ENCODE measurements at places on chromosomes 4 and X. TPM values are rescaled to one million over a fixed set of nuclear protein-coding genes. Genes with fewer than 3 reads are reported as not detected.

GRCh38 chrX:81120258-81120935, 81.3 kb downstream of the HMGN5 start:
- no peak for DNase-seq

DNA sequence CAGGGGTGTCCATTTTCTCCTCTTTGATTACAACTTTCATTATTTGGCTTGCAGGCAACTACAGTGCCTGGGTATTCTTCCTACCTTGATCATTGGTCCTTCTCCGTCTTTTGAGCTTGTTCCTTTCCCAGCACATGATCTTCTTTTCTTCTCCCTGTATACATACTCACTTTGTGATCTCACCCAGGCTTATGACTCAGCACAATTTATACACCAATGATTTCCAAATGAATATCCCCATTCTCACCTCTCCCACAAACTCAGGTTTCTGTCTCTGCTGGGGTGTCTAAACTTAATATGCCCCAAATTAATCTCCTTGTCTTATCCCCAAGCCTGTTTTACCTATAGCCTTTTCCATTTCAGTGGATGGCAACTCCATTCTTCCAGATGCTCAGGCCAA, 19.5 kb upstream of the C4orf54 start:
- no peak for DNase-seq

DNA sequence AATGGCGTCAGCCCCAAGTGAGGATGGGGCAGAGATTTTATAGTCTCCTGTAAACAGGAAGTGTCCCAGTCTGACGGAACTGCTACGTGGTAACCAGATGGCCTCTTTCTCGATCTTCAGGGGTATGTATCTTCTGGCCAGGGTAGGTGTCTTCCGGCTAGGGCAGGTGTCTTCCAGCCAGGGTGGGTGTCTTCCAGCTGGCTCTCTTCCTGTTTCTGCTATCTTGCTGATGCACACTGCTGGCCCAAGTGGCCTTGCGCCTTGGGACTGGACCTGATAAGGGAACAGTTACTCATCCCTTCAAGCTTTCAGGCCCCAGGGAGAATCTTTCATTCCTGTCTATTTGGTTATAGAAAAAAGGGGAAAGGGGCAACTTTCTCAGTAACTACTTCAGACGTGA, 178.7 kb upstream of the MAGEE2 start:
- no peak for DNase-seq

DNA sequence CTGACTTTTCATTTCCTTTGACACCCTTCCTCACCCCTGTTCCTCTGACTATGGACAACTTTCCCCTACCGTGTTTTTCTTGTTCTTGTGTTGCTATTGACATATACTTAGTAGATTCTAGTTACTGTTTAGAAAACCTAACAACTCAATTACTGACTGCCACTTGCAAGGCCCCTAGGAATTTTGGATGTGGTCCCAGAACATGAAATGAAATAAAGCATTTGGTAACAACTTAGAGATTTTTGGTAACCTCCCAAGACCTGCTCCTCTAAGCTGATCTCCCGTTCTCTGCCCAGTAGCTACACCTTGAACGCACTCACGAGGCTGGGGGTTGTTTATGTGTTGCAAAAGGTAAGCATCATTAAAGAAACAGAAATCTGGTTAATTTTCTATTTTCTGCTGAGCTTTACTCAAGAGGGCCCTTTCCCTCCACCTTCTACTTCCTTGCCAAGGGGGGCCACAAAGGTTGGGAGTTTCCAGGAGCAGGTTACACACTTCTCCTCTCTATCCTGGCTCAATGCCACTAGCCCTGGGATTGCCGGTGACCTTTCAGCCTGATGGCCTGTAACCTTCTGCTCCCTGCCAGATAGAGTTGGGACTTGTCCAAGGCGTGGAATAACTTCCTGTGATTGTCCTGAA, 20.5 kb downstream of the GAB3 start:
- peak; percentile 23 for DNase-seq

- DNase-seq, result no peak
These were observed 111.3 kb downstream of the PCDH18 start for GRCh38 chr4:137420901-137421396.

DNA sequence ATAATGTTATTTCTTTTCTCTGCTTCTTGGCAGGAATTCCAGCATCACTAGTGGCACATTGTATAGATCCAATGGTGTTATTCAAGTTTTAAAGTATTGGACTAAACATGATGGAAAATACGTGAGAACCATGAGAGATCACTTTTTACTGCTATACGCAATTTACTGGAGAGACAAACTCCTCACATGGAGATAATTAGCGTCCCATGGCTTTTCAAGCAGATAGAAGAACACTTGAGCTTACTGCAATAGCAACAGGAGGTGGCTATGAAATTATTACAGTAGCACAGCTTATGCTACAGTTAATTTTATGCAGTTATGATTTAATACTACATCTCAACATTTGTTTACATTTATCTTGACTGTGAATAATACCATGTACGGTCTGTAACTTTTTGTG, 11.9 kb upstream of the TMEM185A start:
- no peak for DNase-seq

DNA sequence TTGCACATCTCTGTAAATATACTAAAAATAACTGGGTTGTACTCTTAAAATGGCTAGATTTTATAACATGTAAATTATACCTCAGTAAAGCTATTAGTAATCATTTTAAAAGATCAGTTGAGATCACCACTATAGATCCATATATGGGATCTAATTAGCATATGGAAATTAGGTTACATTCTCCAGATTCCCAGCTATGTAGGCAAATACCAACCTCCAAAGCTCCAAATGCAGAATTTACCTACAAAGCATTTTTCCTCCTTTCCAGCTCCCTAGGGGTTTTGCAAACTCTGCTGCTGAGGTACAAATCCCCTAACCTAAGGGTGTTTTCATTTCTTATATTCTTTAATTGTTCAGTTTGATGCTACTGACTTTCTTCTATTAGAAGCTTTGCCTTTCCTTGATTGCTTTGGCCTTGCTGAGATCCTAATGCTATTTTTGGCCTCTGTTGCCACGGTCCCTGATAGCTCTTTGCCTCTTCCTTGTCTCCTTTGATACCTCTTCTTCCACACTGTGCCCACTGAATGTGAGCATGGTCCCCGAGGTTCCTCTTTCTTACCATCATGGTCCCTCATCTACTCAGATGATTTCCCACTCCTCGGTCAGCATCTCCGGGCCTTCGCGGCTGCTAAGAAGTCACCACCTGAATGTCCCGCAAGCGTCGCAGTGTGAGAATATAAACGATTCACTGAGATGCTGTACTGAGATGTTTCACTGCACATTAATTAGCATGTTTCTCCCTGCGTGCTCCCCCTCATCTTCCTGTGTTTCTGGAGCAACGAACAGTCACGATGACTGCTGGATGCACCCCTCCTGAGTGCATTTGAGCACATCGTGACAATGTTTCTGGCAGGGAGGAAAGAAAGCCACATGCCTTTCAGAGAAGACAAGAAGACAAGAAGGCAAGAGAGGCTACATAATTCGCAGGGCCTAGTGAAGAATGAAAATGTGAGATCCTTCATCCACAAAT, 23.8 kb downstream of the ENPP6 start:
- DNase-seq, result no peak

DNA sequence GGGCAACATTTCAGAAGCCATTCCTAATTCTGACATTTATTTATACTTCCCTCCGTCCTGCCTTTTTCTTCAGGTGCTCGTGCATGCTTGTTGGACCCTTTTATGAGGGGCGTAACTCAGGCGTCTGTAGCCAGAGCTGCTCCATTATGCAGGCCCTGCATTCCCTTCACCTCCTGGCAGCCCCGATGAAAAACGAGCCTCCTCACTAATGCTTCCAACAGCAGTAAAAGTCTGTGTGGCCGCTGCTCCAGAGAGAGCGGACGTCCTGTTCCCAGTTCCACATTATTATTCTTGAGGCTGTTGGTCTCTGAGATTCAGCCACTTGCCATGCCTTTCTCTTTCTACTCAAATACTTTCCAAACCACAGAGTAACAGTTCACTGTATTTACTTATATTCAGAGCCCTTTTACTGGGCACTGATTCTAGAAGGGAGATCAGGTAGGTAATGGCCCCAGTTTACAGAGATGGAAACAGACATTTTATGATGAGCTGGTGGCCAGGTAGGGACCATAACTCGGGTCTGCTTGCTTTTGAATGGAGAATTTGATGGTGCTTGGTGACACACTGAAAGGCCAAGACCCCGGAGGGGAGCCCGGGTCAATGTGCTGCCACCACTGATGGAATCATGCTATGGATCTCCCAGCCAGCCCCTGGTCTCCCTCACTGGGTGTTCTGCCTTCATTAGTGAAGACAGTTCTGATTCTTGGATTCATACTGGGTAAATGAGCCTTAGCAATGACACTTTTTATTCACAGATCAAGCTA, 101.0 kb downstream of the GATB start:
- no peak for DNase-seq

DNA sequence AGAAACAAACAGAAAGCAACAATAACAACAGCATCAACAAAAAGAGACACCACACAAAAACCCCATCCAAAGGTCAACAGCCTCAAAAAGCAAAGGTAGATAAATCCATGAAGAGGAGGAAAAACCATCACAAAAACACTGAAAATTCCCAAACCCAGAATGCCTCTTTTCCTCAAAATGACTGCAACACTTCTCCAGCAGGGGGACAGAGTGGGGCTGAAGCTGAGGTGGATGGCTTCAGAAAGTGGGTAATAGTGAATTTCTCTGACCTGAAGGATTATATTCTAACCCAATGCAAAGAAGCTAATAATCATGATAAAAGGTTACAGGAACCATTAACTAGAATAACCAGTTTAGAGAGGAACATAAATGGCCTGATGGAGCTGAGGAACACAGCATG, 888.2 kb downstream of the RAB28 start:
- no peak for DNase-seq

GRCh38 chr4:139956507-139957017, 197.4 kb downstream of the MAML3 start:
- DNase-seq, result no peak

DNA sequence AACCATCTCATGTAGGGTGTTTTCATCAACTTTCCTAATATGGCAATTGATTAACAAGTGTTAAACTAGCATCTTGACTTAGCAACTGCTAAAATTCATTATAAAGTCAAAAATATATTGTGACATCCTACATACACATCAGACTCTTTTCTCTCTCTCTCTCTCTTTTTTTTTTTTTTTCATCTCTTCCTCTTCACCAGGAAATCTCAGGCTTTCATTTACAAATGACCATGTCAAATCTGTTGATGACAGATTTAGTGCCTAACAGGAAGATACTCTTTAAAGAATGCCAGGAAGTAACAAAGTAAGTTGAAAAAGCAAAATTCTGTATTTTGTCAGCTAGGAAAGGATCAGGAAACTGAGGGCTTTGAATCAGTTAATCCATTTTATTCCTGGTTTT, 365.5 kb downstream of the PCDH7 start:
- no peak for DNase-seq

- no peak for DNase-seq
These were observed 57.0 kb upstream of the SLC25A4 start for GRCh38 chr4:185086053-185086452.

- DNase-seq, result no peak
These were observed 49.6 kb downstream of the CHRDL1 start for GRCh38 chrX:110746014-110746413.

DNA sequence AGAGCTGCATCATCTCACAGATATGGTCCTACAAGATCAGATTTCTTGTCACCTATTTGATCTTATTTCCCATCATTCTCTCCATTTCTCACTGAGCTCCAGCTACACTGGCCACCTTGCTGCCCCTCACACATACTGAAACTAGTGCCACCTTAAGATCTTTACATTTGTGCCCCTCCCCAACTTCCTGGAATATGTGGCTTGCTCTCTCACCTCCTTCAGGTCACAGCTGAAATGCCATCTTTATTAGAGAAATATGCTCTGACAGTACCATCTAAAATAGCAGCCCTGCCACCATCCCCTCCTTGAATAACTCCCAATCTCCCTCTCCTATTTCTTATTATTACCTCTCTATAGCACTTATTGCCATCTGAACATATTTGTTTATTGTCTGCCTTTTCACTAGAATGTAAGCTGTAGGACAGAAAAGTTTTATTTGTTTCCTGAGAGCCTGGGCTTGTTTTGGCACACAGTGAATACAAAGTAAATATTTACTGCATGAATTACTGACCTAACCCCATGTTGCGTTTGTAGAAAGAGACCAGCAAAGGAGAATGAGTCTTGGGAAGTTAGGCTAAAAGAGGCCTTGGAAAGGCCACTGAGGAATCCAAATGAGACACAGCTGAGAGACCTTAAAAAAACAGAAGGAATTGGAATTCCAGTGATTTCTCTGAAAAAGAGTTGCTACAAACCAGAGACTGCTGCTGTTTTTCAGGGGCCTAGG, 22.7 kb downstream of the DYNLT3 start:
- DNase-seq, result peak; percentile 6

- DNase-seq, result no peak
These were observed 1.4 kb downstream of the UGT8 start for GRCh38 chr4:114599903-114600552.

GRCh38 chrX:154040307-154040756, 20.6 kb upstream of the IRAK1 start:
- no peak for DNase-seq

DNA sequence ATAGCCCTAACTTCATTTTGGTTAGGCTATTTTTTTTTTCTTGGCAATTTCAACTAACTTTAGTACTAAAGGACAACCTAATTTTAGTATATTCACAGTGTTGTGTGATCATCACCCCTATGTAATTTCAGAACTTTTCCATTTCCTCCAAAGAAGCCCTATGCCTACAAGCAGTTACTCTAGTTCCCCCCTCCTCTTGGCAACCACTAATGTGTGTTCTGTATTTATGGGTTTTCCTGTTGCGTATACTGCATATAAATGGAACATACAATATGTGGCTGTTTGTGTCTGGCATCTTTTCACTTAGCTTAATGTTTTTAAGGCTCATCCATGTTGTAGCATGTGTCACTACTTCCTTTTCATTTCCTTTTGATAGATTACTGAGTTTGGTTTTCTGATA, 57.6 kb downstream of the N4BP2 start:
- DNase-seq, result no peak

DNA sequence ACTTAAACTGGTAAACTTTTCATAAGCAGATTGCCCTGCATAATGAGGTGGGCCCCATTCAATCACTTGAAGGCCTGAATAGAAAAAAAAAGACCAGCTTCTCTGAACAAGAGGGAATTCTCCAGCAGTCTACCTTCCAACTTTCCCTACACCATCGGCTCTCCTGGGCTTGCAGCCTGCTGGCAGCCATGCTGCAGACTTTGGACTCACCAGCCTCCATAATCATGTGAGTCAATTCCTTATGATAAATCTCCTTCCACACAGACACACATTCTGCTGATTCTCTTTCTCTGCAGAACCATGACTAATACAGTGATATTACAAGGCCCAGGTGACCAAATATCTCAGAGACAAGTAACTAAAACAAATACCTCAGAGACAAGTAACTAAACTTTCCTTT, 113.8 kb upstream of the WDR17 start:
- DNase-seq, result no peak

- peak; percentile 85 for DNase-seq
These were observed 2054.9 kb downstream of the PCDH7 start for GRCh38 chr4:32775049-32775448.

Gene ANKRD37
- total RNA-seq, result 6.4 TPM

Gene HMGN5
- 5.8 TPM for total RNA-seq

Gene USP17L26
- total RNA-seq, result not detected

Gene EREG
- not detected for total RNA-seq

Gene PCDH7
- total RNA-seq, result 38.8 TPM

Gene ZBED1
- 37.8 TPM for total RNA-seq

Gene MSX1
- total RNA-seq, result 10.0 TPM

Gene RADX
- total RNA-seq, result 15.8 TPM

Gene MMRN1
- not detected for total RNA-seq

Gene QDPR
- 25.2 TPM for total RNA-seq

Gene HERC5
- 18.7 TPM for total RNA-seq
